ENCODE measurements at places on chromosomes 6 and 20.

DNA sequence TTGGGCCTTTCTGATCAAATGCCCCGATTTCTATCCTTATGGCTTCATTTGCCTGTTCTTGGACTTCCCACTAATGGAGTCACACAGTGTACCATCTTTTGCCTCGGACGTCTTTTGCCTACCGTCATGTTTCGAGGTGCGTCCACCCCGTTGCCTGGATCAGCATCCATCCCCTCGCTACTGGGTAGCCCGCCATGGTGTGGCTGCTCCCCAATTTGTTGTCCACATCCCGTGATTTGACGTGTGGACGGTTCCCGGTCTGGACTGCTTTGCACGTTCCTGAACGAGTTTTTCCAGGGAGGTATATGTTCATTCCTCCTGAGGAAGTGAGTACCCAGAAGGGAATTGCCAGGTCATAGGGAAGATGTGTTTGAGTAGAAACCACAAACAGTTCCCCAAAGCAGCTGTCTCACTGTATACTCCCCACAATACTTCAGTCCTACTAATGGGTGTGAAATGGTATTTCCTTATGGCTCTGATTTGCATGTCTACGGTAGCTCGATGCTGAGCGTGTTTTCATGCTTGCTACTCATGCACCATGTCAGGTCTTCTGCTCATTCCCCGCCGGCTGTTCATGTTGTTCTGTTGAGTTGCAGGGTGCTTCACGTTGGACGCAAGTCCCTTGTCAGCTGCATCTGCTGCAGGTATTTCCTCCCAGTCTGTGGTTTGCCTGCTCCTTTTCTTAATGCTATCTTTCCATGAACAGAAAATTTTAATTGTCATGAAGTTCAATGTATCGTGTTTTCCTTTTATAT is 86.8 kb upstream of the AFDN start:
- no peak for DNase-seq

DNA sequence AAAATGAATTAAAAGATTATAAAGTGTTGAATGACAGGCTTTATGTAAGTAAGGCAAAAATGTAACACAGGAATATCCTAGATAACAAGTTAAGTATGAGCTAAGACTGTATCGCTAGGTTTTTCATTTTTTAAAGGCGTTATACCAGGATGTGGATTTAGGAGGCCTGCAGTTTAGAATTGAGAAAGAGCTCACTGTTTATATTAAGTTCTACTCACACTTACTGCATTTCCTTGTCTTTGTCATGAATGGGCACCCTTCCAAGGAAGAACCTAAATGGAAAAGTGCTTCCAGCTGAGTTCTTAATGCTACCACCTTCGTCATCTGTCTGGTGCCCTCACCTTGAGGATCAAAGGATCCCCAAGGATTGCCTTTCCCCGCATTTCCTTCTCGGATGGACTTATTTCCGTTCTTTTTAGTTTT is 148.7 kb downstream of the SOX4 start:
- DNase-seq = no peak

DNA sequence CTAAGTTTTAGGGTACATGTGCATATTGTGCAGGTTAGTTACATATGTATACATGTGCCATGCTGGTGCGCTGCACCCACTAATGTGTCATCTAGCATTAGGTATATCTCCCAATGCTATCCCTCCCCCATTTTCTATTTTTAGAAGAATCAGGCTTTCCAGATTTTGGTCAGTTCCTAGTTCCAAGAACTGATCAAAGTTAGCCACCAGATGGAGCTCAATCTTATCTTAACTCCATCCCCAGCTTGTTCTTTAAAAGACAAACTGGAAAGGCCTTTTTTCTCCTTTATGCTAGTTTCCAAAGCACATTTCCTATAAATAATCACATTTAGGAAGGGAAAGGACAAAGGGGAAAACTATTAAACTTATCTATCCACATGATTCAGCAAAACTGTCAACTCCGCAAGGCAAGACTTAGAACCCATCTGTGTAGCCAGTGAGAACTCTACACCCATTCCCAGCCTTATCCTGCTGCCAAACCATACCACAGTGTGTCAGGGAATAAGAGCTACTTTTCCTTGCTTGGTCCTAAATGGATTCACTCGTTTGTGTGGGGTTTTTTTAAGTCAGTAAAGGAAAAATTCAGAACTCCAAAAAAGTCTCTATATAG is 22.8 kb upstream of the KHDC1 start:
- DNase-seq = peak; percentile 14

DNA sequence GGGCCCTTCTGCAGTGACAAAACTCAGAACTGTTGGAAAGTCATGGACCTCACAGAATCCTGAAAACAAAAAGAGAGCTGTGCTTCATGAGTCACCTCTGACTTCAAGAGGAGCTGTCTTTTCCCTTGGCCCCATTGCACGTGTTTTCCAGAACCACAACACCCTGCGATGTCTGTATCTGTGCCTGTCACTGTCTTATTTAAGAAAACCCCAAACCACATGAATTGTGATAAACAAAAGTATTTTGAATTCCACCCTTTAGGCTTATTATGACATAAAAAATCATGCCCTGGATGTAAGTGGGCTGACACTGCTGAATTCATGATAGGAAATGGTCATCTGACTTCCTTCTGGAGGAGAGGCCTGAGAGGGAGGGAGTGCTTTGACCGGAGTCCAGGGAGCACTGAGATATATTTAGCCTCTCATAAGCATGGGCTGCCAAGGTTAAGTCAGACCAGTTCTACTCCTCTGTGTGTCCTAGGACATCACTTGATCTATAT is 96.4 kb upstream of the DUSP22 start:
- no peak for DNase-seq

DNA sequence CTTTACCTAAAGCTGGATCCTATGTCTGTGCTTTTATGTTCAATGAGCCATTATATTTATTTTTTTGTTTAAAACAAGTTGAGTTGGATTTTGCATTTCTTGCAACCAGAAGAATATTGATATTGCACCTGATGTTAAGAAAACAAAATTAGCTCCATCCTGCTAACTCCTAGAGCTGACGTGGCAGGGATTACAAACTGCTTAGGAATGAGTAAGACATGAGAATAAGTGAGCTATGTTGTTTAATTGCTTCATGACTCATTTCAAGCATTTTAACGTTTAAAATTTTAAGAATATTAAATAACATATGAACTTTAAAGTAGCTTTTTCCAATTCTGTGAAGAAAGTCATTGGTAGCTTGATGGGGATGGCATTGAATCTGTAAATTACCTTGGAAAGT is 663.5 kb downstream of the EPM2A start:
- no peak for DNase-seq

DNA sequence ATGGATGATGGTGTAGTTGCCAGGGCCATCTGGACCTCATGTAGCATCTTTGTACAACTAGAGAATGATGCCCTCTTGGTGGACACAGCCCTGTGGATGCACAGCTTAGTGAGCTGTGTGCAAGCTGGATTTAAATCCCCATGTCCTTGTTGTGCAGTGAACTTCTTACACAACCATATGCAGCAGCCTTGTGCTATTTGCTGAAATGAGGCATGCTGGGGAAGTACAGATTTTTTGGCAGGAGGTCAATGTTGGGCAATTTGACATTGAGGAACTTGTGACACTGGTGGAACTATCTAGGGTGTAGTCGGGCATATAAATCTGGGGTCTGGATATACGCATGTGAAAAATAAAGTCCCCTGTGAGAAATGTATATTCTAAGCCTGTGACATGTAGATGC is 5.8 kb upstream of the CDC5L start:
- DNase-seq = no peak

DNA sequence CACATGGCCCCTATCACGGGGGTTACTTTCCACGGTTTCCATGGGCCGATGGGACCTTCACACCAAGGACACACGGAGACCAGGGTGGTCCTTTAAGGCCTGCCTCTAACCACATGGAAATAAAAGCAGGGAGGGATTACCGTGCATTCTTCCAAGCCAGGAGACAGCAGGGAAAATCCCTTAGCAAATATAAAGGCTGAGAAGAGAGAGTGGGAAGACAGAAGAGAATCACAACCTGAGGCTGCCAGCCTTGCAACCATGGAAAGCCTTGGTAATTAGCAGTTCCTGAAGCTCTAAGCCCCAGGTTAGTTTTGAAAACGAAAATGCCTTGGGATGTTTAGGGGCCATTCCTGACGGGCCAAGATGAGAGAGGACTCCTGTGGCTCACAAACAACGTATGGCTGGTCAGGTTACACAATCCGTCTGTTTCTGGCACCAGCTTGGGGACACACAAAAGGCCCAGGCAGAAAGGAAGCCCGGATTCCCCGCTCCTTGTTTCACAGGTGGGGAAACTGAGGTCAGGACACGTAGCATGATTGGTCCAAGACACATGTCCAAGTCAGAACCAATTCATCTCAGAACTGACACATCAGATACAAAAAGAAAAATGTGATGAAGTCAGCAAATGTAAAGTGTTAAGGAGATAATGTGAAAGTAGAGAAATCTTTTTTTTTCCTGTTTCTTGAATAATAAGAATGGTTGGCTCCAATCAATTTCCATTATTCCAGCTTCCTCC is 2.8 kb downstream of the PREX1 start:
- peak; percentile 50 for DNase-seq

- no peak for DNase-seq
Measured at GRCh38 chr6:101534821-101535220, 141.3 kb downstream of the GRIK2 start.

- DNase-seq = no peak
Measured at GRCh38 chr6:5541751-5542432, 280.6 kb downstream of the FARS2 start.

DNA sequence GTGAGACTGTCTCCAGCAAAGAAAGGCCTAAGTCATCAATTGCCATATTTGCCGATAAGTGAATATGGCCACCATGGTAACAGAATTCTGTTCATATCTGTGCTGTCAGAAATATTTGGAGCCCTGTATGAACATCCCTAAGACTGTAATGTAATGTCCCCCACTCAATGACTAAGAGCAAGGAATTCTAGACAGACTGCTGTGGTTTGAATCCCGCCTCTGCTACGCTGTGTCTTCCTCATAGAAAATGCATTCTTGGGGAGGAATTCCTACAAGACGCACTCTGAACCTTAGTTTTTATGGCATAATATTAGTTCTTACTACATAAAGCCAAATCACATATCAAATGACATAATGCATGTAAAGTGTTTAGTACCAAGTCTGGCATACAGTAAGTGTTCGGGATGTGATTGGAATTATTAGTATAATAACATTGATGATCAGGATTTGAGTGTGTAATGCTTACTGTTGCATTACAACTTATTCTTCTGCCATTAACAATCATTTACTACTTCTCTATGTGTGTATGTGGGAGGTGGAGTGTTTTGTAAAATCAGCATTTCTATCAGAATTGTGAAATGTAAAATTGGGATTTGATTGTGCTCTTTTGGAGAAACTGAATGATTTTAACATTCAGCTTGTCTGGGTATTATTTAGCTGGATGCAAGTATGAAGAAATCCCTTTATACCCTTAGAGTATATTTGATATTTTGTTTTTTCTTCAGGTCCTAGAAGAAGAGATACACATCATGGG is 103.0 kb downstream of the OLIG3 start:
- no peak for DNase-seq

- no peak for DNase-seq
Measured at GRCh38 chr6:11996751-11997150, 15.4 kb upstream of the HIVEP1 start.

DNA sequence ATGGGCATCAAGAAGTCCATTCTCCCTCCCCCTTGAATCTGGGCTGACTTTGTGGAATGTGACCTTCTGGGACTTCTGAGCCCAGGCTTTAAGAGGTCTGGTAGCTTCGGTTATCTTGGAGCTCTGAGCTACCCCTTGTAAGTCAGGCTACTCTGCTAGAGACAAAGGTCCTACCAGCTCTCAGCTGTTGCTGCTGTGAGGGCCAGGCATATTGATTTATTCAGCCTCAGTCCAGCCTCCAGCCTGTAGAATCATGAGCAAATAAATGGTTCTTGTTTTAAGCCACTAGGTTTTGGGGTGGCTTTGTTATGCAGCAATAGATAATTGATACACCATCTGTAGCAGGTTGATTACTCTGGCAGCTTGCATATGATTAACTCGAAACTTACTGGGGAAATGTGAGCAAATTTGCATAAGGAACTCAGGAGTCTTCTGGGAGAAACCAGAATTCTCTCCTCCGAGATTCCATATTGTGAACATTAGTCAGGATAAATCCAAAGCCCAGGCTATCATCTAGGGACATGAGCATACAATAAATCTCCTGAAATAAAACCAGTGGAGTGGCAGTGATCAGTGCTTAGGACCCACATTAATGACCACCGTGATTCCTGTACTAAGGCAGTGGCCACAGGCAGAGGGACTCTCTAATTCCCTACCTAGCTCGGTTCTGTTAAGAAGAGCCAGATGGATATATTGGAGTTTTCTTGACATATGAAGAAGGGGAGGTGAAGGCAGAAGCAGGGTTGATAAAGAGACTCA is 336.1 kb downstream of the CDC5L start:
- DNase-seq = no peak

- peak; percentile 33 for DNase-seq
Measured at GRCh38 chr6:157798851-157799250, 24.2 kb upstream of the SNX9 start.

DNA sequence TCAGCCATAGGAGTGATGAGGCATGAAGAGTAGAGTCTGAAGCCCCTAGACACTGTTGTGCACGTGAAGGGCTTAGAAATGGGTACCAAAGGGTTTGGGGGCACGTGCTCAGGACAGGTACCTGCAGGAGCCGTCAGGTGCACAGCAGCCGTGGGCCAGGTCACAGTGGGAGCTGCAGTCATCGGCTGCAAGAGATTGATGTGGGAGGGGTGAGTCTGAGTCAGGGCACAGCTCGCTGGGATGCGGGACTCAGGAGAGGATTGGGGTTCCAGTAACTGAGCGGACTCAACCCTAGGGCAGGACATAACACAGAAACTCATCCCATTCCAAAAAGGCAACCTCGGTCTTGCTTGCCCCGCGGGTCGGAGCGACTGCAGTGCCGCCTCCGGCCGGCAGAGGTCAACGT is 1.1 kb downstream of the DLK2 start:
- DNase-seq = peak; percentile 73
